HTR-8/SVneo (cell line): ENCODE measurements at places on chromosomes 6 and 20.

- no peak for DNase-seq
Measured at GRCh38 chr6:13445744-13446115, 41.7 kb downstream of the GFOD1 start.

GRCh38 chr6:131038597-131039344 lies 24.3 kb downstream of the EPB41L2 start:
- DNase-seq, result no peak

- no peak for DNase-seq
Measured at GRCh38 chr20:45339084-45339483, 9.1 kb downstream of the SDC4 start.

GRCh38 chr6:57048577-57048976 lies 2.1 kb downstream of the KIAA1586 start:
- no peak for DNase-seq

- no peak for DNase-seq
Measured at GRCh38 chr6:65295812-65296211, 411.2 kb downstream of the EYS start.

- DNase-seq, result no peak
Measured at GRCh38 chr6:89483111-89483720, 50.3 kb downstream of the ANKRD6 start.

- no peak for DNase-seq
Measured at GRCh38 chr20:33875534-33876026, 64.4 kb downstream of the CHMP4B start.

DNA sequence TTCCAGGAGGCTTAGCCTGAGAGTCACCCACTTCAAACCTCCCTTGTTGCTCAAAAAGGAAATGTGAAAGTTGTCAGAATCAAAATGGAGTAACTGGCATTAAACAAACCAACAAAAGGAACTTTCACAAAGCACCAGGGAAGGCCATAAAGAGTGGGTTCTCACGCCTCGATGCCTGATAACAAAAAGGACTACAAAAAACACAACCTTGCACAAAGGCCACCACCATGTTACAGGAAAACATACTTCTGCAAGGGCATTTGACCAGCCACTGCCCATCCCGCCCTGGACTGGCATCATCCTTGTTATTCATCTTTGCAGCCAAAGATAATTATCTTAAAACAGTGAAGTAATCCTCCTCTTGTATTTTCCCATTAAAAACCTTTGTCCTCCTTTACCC lies 34.8 kb downstream of the RNASET2 start:
- DNase-seq, result no peak

DNA sequence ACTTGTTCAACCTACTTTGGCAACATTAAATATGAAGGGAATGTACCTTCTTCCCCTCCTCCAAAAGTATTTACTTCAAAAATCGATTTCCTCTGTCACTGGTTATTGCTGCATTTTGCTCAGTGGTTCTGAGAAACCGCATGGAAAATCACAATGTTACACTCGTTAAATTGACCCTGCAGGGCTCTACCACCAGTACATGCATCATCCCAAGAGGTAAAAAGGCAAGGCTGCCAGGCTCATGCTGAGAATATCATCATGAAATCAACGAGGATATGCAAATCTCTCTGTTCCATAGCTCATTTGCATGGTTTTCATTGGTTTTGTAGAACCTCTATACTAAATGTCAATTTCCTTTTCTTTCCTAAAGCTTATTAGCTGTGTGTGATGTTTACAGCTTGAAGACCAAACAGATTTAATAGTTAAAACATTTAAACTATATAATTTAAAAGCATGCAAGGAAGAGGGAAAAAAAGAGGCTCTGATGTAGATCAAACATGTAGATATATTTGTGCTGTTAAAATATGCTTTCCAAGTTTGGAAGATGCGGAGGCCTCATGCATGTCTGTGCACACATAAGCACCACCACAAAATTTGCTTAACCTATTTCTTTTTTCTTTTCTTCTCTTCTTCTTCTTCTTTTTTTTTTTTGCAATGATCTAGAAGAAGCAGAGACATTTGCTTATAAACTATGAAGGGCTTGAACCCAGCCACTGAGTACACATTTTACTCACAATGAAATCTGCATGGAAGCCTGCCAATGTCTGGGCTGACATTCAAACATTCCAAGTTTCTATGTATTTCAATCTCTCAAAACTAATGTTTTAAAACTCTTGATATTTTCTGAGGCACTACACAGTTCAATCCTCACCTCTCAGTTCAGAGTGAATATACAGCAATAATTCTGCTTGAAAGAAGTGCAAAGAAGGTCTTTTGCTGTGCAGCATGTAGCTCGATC lies 194.0 kb downstream of the GMPR start:
- no peak for DNase-seq

- DNase-seq, result peak; percentile 83
Measured at GRCh38 chr20:17898548-17898994, 70.0 kb downstream of the SNX5 start.

DNA sequence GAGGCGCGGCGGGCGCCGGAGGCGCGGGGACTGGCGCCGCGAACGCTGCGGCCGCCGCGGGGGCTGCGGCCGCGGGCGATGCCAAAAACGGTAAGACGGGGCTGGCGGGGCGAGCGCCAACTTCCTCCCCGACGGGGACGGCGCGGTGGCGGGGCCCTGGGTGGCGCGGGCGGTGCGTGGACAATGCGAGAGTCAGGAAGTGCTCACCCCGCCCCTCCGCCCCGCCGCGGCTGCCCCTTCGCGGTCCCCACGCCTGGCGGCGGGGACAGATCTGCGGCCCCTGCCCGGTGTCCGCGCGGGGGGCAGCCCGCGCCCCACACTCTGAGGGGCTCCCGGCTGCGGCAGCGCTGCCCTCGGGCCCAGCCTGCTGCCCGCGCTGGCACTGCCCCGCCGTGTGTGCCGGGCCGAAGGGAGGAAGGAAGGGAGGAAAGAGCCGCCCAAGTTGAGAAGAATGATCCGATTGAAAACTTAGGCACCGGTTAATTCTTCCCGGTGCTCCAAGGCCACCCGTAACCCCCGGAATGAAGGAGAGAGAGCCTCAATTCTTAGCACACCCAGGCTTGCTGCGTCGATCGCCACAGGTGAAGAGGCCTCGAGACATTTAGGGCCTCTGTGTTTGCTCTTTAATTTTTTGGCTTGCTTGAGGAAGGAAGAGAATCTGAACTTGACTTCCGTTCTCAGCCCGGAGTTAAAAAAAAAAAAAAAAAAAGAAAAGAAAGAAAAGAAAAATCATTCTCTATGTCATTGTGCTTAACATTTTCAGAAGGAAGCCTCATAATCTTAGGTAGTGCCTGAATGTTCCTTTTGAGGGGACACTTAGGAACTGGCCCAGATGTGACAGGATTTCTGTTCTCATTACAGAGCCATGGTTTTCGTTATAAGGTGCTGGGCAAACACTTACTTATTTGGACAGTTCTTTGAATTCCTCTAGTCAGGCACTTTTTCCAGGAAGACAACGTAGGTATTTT lies 982 bp downstream of the HECA start:
- DNase-seq, result no peak

DNA sequence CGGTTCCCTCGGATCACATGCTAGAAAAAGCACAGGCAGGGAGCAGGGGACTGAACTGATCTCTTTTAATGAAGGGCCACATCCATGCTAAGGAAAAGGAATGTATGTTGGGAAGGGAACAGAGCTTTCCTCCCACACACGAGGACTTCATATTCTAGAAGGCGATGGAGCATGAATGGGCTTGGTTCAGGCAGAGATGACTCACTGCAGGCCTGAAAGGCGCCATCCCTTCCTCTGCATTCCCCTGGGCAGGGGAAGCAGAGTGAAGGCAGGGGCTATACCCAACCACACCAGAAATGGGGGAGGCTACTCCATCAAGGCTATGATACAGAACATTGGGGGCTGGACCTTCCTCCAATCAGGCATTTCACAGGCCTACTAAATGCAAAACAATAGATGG lies 30.6 kb downstream of the ELMO2 start:
- no peak for DNase-seq

DNA sequence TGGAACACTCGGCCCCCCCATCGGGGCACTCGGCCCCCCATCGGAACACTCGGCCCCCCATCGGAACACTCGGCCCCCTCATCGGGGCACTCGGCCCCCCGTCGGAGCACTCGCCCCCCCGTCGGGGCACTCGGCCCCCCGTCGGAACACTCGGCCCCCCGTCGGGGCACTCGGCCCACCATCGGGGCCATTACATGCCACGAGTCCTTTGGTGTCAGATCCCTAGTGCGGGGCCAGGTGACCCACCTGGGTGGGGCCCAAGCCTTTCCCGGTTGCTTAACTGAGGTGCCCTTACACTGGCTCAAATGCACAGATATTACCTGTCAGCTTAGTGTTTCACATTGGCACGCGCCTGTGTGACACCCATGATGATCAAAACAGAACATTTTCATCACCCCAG lies 95.9 kb downstream of the TAF4 start:
- DNase-seq, result no peak

- no peak for DNase-seq
Measured at GRCh38 chr6:137258170-137258569, 39.0 kb upstream of the IFNGR1 start.
